NCI-H446 (cell line): ENCODE measurements at places on chromosomes 1 and 21.

DNA sequence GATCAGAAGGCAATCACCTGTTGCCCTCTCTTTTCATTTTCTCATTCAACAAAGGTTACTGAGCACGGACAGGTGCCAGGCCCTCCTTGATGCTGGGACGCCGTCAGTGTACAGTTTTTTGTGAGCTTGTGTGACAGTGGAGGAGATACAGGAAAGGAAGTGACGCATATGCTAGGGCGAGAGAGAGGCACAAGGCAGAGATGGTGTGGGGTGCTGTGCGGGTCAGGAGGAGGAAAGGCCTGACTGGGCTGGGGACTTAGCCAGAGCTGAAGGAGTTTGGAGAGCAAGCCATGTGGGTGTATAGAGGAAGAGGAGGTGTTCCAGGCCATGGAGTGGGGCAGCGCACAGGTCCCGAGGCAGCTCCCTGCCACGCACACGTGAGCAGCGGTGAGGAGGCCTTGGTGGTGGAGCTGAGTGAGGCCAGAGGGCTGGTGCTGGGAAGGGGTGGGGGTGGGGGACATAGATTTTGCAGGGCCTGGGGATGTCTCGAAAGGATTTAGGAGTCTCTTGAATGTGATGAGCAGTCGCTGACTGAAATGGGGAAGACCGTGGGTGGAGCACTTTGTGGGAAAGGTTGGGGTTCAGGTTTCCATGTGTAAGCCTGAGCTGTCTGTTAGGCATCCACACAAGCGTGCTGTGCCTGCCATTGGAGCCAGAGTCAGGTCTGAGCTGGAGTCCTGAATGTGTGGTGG, 46.0 kb downstream of the TRAPPC10 start:
- DNase-seq: no peak

- DNase-seq: peak; percentile 67
These were observed 39.0 kb upstream of the CADM3 start for GRCh38 chr1:159132271-159132881.

DNA sequence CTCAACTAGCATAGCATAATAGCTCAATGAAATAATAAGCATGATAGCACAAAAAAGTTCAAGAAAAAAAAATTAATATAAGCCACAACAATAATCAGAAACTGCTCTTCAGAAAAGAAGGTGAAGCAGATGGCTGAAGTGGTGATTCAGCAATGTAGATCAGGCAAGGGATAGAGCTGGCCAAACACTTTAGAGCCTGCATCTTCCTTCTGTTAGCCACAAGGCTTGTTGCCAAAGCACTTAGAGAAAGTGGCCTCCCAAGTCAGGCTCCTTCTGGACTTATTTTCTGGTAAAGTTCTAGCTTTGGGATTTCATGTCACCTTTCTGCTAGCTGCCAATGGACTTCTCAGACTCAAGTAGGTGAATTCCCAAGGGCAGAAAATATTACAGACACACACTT, 60.3 kb upstream of the C1orf87 start:
- peak; percentile 82 for DNase-seq

DNA sequence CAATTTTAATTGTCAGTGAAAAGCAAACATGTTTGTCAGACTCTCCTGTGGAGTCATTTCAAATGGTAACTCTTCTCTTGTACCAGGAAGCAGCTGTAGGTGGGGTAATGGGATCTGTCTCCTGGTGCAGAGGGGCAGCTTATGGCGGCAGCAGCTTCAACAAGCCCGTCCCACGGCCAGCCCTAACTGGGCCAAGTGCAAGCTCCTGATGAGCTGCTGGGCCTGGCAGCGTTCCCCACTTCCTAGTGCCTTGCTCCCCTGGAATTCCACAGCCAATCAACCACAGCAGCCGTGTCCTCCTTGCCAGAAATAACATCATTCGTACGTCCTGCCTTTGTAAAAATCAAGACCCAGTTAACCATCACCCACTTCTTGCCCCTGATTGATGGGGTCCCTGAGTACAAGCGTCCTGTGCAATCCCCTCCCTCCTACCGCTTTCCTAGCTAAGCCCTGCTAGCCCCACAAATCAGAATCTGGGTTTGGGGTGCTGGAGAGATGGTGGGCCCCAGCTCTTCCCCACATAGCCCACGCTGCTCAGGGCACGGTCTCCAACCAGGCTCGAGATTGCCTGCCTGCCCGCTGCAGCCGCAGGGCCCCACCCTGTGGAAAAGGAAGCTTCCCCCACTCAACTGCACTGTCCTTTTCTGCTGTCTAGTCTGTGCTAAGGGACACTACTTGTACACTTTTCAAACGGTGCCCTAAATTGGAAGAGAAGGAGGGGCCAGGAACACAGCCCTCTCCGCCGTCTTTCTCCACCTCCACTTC, 61.2 kb downstream of the TOR1AIP2 start:
- DNase-seq: peak; percentile 43

DNA sequence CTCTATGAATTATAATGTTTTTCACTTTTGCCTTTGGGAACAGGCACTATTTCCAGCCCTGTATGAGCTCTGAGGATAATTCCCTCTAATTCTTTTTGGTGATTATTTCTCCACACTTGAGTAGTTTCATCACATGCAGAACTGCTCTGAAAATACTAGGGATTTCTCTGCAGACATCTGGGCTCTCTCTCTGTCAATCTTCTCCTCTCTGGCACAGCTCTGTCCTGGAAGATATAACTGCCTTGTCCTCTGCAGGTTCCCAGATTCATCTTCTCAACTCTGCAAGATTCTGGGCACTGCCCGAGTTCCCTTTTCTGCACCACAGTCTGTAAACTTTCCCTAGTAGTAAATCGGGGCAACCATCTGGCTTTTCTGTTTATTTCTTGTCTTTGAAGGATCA, 131.3 kb upstream of the FMN2 start:
- DNase-seq: no peak

GRCh38 chr21:28548291-28548690, 444.4 kb downstream of the LTN1 start:
- DNase-seq: no peak

GRCh38 chr1:184768467-184768866, 13.8 kb upstream of the EDEM3 start:
- DNase-seq: no peak

DNA sequence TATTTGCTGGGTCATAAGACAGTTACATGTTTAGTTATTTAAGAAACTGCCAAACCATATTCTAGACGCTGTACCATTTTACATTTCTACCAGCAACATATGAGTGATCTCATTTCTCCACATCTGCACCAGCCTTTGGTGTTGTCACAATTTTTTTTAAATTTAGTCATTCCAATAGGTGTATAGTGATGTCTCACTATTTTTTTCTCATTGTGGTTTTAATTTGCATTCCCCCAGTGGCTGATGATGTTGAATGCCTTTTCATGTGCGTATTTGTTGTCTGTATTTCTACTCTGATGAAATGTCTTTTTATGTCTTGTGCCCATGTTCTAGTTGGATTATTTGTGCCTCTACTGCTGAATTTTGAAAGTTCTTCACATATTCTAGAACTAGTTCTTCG, 38.4 kb downstream of the NFASC start:
- no peak for DNase-seq

- no peak for DNase-seq
These were observed 16.5 kb downstream of the ACOT11 start for GRCh38 chr1:54564312-54565112.

GRCh38 chr1:85465786-85466134, 801 bp upstream of the DDAH1 start:
- no peak for DNase-seq

GRCh38 chr1:177848577-177848976, 121.3 kb downstream of the SEC16B start:
- no peak for DNase-seq

GRCh38 chr1:95951371-95952102, 717.5 kb downstream of the RWDD3 start:
- no peak for DNase-seq

GRCh38 chr1:160351629-160352028, 8.4 kb downstream of the NCSTN start:
- DNase-seq: no peak
